ENCODE measurements at places on chromosomes 5 and 9.

- no peak for DNase-seq
These were observed 587.7 kb upstream of the GRAMD2B start for GRCh38 chr5:125835293-125836172.

DNA sequence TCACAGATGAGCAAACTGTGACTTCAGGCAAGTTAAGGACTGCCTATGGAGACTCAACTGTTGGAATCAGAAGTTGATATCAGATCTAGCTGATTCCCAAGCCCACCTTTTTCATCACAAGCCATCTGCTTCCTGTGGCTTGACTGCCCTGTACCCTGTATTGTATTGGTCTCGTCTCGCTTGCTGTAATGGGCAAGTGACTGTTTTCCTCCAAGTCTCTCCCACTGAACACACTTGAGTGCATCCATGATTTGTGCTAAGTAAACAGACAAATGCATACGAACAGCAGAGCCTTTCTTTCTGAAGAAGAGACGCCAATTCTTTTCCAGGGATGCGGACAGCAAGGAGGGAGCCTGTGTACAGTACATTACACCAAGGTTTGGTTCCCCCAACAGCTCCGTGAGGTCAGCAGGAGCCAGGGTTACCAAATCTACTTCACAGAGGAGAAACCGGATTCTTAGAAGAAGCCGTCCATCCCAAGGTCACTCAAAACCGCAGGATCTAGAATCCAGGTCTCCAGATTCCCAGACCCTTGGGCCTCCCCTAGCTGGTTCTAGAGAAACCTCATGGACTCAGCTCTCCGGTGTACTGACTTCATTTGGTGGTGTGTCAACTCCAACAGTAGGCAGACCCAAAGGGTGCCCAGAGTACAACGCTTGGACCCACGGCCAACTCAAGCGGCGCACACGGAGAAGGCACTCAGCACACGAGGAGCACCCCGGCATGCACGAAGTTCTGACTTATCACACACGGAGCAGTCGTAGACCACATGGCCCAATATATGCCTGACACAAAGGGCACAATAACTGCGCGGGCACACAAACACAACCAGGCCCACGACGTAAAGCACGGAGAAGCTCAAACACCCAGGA, 1.1 kb downstream of the BAG1 start:
- no peak for DNase-seq

- no peak for DNase-seq
These were observed 7.9 kb upstream of the CER1 start for GRCh38 chr9:14730461-14730898.

DNA sequence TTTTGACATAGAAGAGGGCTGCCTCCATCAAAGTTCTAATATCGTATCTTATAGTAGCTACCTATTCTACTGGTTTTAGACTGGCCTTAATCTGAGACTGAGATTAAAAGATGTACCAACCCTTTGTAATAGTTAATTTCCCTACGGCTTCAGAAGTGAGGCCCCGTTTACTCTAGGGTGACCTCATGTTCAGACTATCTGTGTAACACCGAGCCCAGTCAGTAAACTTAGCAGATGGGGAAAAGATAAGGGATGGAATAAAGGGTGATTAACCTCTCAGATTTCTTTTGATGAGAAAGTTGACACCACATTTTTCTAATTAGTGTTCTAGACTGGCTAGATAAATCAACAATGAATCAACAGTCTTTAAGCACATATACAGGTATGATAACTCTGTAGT, 283.1 kb downstream of the KCTD16 start:
- no peak for DNase-seq

- no peak for DNase-seq
These were observed 12.1 kb upstream of the BARX1 start for GRCh38 chr9:93967020-93967803.

- no peak for DNase-seq
These were observed at the start of gene PDCD1LG2 for GRCh38 chr9:5510360-5510931. PDCD1LG2 (plus strand) TSS chr9:5510531; CDS start chr9:5522547, 12,016 bp downstream.

- no peak for DNase-seq
These were observed 100.4 kb downstream of the SGCD start for GRCh38 chr5:156427315-156427714.

- no peak for DNase-seq
These were observed 3.7 kb upstream of the DOLPP1 start for GRCh38 chr9:129077236-129077635.

All from NCI-H187 treated with DMSO at 0.1 percent for 48 hours (cell line).